ENCODE measurements at places on chromosomes 12 and 14.

DNA sequence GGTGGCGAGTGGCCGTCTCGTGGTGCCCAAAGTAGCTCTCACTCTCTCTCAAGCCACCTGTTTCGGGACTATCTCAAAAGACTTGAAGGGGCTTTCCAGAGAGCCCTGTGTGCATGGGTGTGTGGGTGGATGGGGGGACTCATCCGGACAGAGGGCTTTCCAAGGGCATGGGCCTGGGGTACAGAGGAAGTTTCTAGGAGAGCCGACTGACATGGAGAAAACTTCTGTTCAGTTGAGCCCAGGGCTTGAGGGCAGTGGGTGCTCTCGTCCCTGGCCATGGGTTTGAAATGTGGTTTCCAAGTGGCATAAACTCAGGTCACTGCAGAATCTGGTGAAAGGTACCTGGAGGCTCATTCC, 47.4 kb upstream of the MEG3 start:
- H3K4me1 ChIP-seq = no peaks in the 10 kb centered on the region
- H3K4me3 ChIP-seq = no peak overlapping the region
- H3K27me3 ChIP-seq = no peaks in the 10 kb centered on the region
- H3K27ac ChIP-seq = no peak overlapping the region

DNA sequence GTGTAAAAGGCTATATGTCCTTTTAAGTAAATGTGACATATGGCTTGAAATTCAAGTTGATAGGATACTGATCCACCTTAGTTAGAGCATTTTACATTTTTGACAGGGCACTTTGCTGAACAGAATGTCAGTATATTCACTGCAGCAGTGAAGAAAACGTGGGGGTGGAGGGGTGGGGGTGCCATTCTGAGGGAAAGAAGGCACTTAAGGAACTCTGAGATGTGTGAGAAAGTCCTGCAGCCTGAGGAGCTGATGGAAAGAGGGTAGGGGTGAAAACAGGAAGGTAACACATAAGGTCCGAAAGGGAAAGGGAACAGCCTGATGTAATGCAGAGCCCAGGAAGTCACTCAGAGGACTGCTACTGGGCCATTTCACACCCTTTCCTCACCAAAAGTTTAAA, 265.5 kb upstream of the GRIP1 start:
- no peaks in the 10 kb centered on the region for H3K27me3 ChIP-seq
- H3K36me3 ChIP-seq = no peaks in the 10 kb centered on the region
- H3K27ac ChIP-seq = no peak overlapping the region
- DNase-seq = no peak
- no peak overlapping the region for H3K4me3 ChIP-seq
- no peaks in the 10 kb centered on the region for H3K4me1 ChIP-seq

- no peak for DNase-seq
- H3K27me3 ChIP-seq = no peaks in the 10 kb centered on the region
- peaks cover 57% of the 10 kb centered on the region for H3K36me3 ChIP-seq
These were observed 32.5 kb downstream of the PSMC1 start for GRCh38 chr14:90288651-90289355.

GRCh38 chr12:125091401-125091800, 26.2 kb downstream of the AACS start:
- no peak overlapping the region for H3K4me3 ChIP-seq
- H3K4me1 ChIP-seq = peaks cover 7% of the 10 kb centered on the region
- H3K36me3 ChIP-seq = peaks cover 44% of the 10 kb centered on the region
- no peak overlapping the region for H3K27ac ChIP-seq
- no peak for DNase-seq

GRCh38 chr12:128052331-128052730, 214.6 kb upstream of the TMEM132C start:
- no peaks in the 10 kb centered on the region for H3K27me3 ChIP-seq
- no peak overlapping the region for H3K27ac ChIP-seq
- no peak overlapping the region for H3K4me3 ChIP-seq
- DNase-seq = no peak
- no peaks in the 10 kb centered on the region for H3K36me3 ChIP-seq
